ENCODE measurements at places on chromosomes 1 and 21.
A peak's percentile ranks its signal among the peaks of the same experiment; 100 is the strongest.

DNA sequence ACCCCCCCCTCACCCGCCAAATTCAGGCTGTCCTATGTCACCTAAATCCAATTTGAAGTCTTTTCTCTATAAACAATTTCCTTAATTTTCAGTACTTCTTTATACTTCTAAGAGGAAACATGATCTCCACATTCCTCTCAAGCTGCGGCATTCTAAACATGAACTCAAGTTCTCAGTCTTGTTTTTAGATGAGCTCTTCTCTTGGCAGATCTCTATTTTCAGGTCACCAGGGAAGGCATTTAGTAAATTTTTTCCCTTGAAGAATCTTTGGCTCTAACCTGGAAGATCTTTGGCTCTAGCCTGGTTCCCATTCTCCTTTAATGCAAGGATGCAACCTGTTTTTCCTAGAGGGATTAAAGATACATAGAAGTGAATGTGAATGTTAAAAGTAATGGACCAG is 193.4 kb downstream of the ATG4C start:
- no peak for DNase-seq

DNA sequence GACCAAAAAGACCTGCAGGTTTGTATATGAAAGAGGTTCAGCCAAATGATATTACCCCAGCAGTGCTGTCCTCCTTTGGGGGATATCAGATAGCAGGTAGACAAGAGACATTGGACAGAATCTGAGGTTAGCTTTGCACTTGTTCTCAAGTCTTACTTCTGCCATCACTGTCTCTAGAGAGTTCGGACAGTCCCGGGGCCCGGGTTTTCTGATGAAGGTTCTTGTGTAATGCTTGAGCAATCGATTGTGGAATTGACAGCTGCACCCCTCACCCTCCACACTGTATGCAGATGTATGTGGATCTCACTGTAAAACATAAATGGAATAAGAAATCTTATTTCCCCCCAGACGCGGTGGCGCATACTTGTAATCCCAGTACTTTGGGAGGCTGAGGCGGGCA is 56.2 kb upstream of the MORC3 start:
- DNase-seq = no peak

DNA sequence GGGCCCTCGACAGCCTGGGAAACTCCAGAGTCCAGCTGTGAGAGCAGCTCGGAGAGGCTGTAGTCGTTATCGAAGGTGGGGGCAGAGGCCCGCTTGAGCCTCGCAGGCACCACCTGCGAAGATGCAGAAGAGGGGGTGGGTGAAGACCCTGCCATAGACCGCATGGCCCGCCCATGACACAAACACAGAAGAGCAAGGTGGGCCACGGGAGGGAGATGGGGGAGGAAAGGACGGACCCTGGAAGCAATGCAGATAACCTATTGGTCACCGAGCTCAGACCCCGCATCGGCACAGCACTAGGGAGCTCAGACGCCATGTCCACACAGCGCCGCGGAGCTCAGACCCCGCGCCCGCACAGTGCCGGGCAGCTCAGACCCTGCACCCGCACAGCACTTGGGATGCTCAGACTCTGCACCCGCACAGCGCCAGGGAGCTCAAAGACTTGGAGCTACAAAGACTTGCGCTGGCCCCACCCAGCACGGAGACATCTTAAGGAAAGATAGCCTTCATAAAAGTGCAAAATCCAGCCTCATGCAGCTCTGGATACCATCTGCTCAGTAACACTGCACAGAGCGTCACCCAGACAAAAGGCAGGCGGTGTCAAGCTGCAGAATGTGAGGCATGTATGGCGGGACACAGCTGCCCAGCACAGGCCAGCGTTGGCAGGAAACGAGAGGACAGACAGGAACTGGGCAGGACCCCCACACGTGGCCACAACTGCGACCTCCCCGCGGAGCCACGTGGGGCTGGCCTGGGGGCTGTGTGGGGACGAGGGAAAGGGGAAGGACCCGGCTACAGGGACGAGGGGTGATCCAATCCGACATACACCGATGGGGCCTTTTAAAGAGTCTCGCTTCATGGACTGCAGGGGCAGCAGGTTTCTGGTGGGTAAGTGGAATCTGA is 22.6 kb downstream of the RIPK4 start:
- no peak for DNase-seq

DNA sequence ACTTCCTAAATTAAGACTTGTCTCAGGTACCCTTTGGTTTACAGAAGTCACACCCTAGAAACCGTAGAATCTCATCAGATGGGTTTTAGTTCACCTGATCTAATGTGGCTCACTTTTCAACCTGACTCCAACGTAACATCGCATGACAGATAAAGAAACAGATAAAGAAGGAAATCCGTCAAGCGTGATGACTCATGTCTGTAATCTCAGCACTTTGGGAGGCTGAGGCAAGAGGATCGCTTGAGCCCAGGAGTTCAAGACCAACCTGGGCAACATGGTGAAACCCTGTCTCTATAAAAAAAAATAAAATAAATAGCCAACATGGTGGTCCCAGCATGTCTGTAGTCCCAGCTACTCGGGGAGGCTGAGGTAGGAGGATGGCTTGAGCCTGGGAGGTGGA is 97.3 kb downstream of the SPSB1 start:
- DNase-seq = no peak

DNA sequence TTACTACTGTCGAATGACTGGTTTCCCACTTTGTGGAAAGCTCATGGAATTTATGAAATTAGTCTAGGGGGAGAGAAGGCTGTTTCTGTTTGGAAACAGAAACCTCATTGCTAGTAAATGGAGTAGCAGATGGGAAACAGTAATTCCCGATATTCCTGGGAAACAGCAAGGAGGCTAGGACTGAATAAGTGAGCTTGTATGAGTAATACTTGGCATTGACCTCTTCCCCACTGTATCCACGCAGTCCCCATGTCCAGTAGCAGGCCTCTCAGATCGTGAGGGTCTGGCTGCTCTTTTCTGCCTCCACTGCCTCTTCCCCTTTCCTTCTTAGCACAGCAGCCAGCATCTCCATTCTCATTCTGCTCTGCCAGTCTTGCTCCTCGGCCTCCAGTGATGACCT is 75.5 kb downstream of the PRDM2 start:
- peak; percentile 47 for DNase-seq

- DNase-seq = no peak
These were observed 2.9 kb downstream of the RIPK4 start for GRCh38 chr21:41763996-41764395.

DNA sequence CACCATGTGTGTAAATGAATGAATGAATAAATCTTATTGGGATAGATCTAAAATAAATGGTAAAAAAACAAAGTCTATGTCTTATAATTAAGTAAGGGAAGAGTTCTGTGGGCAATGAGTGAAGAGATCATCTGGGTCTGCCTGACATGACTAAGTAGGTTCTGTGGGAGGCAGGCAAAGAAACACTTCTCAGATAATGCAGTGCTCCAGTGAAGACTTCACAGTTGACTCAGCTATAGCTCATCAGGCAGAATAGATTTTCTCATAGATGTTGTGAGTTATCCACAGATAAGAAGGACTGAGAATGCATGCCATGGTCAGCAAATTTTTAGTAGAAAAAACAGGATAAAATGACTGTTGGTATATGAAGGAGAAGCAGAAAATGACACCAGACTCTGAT is 12.4 kb downstream of the KRTAP22-2 start:
- no peak for DNase-seq

- peak; percentile 85 for DNase-seq
These were observed 9.6 kb downstream of the RAB42 start for GRCh38 chr1:28601696-28602095.

DNA sequence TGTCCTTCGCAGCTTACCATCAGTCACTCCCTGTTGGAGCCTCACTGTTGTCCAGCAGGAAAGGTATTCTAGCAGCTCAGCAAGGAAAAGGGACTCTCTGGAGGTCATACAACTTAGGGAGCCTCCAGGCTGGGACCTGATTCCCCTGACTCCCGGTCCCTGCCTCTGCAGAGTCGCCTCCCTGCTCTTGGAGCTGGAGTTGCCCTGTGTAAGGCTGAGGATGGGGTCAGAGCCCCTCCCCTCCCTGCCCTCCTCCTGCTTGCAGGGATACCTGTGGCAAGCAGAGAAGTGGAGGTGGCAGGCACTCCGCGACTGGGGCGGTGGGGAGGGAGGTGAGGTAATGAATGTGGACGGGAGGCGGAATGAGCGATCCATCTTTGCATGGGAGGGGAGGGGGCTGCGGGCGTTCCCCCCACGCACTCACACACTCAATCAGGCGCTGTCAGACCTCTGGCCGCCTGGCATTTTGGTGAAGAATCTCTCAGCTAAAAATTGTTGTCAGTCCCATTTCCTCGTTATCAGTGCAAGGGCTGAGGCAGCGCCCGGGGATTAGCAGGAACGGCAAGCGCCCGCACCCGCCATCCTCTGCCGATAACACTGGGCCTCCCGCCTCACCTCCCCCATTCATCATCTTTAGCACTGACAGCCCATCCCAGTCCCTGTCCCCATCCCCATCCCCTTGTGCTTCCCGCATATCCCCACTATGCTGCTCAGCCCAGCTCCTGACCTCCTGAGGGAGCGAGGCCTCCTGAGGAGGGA is 64.3 kb downstream of the TMEM53 start:
- DNase-seq = no peak

DNA sequence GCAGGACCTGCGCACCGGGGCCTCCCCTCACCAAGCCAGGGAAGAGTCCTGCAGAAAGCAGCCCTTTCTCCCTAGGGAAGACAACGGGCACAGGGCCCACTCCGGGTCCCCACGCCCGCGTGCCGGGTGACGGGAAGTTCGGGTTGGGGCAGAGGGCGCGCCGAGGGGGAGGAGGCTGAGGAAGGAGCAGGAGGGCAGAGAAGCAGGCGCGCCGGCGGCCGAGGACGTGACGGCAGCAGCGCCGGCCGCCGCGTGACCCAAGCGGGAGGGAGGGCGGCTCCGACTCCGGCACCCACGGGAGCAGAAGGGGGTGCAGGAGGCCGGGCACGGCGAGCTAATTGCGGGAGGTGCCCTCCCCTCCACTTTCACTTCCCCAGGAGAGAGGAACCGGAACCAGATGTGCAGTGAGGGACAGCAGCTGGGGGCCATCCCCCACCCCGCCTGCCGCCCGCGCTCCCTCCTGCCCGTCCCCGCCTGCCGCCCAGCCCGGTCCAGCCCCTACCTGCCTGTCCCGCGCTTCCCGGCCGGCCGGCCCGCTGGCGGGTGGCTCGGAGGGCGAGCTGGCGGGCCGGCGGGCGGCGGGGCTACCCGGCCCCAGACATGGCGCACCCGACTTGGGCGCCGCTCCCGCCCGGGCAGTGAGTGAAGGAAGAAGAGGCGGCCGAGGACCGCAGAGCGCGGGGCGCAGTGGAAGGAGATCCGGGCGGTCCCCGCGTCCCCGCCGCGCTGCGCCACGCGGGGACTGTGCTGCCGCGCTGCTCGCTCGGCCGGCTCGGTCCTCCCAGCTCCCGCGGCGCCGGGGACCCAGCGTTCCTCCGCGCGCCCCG is 510 bp downstream of the DENND4B start:
- peak; percentile 33 for DNase-seq

DNA sequence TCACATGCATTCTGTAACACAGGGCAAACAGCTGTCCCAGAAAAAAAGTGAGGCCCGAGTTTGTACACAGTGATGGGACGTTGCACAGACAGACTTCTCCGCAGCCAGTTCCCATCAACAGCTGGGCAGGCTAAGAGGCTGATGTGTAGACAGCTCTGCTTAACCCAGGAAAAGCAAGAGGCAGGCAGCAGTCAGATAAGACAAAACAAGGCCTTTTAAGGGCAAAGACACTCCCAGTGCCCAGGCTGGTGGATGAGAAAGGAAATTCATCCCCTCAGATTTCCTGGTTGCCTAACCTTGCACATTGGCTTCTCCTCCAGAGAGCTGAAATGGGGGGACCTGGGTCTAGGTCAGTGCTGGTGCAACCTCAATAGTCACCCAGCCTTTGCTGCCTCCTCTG is 17.2 kb upstream of the PHLDA3 start:
- no peak for DNase-seq

DNA sequence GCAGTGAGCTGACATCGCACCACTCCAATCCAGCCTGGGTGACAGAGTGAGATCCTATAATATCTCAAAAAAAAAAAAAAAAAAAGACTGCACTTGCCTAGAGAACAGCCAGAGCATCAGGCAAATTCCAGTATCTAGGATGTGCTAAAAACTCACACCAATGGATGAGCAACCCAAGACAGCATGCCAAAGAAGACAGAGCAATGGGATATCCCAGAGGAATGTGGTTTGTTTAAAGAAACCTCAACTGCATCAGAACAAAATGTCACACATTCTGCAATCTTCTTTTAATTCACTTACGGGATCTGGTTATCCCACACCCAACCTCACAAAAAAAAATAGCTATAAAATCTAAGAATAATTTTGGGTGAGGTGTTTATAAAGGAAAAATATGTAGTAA is 7.3 kb downstream of the KCNH1 start:
- peak; percentile 38 for DNase-seq

DNA sequence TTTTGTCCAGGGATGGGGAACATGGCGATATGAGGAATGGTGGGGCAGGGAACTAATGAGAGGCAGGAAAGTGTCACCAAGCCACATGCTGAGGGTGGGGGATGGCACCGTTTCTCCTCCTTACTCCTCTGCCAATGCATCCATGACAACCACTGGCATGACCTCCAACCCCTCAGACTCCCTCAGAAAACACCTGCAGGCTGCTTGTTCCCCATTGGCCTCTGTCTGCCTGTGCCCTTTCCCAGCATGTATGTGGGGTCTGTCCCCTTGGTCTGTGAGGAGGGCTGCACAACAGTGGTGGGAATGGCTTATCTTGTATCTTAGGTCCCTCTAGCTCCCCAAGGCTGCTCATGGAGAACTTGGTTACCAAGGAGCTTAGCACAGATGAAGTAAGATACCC is 137.2 kb upstream of the NGF start:
- no peak for DNase-seq

GRCh38 chr1:96825231-96825630 is 103.6 kb downstream of the PTBP2 start:
- DNase-seq = no peak

DNA sequence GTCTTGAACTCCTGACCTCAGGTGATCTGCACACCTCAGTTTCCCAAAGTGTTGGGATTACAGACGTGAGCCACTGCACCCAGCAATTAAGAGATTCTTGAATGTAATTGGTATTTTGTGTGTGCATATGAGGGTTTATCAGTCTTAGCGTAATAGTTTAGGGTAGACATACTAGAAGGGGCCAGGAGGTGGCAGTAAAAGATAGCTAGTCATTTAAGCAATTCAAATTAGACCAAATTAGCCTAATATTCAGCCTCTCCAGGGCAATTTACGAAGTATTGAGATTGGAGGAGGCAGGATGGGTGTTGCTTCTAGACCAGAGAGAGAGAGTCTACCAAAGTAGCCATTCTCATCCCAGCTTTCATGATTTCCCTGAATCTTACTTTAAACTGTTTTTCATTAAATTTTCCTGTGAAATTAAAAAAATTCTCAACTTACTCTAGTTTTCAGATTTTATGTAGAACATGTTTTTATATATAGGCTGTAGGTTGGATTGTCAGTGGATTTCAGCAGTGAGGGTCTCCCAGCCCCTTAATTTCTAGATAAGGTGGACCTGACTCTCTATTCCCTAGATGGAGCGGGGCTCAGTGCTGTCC is 119.7 kb downstream of the HHAT start:
- DNase-seq = peak; percentile 57

GRCh38 chr1:207856276-207857023 is 54.5 kb downstream of the CD34 start:
- DNase-seq = no peak

All from fibroblast of skin of right quadriceps (primary cell).